Stimulated activated CD4-positive, alpha-beta T cell treated with anti-CD3 and anti-CD28 coated beads, TNF-alpha, amount 100 ng/mL, for 24 hours (primary cell): ENCODE measurements at places on chromosomes 7 and 10.

DNA sequence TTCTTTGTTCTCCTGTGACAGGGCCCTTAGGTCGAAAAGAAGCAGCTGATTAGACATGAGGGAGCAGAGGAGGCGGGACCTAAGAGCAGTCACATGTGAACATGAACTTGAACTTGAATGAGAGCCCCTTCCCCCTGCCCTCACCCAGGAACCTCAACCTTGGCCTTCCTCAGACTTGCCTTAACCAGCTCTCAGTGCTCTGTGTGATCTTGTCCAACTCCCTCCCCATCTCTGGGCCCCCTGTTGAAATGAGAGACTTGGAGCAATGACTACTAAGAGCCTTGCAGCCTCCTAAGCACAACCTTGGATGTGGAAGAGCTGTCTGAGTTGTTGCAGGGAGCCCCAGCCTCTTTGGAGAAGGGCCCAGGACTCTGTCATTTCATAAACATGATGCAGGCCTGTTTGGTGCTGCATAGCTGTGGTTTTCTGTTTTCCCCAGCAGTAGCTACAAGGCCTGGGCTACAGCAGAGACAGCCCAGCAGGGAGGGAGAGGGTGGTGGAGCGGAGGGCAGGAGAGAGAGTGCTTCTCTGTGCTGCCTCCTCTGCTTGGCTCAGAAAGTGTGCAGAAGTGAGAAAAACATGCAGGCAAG lies 123.9 kb upstream of the ZMIZ1 start:
- no peak for DNase-seq

DNA sequence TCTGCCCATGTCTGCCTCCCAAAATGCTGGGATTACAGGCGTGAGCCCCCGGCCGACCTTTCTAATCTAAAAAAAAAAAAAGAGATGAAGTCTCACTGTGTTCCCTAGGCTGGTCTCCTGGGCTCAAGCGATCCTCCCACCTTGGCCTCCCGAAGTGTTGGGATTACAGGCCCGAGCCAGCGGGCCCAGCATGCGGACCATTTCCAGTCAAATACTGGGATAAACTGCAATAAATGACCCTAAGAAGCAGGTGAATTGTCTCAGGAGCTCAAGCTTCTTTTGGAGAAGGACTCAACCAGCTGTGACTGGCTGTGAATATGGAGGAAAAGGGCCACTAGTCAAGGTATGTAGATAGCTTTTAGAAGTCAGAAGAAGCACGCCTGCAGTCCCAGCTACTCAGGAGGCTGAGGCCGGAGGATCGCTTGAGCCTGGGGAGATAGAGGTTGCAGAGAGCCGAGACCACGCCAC lies 550 bp upstream of the CREM start:
- no peak for DNase-seq

DNA sequence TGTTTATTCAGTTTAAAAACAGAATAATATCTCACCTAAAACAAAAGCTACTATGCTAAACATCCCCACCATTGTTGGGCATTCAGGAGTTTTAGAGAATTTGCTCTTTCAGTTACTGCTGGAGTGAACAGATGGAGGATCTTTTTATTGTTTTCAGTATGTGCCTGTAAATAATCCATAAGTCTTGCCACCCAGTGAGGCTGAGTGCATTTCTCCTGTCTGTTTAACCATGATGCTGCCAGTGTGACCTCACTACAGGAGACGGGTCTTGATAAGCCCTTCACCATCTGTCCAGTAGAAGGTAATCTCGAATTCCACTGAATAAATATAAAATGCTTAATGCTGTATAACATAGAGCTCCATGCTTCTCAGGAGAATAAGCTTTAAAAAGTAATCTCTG lies 430.9 kb downstream of the POM121L12 start:
- DNase-seq = no peak

GRCh38 chr10:124436191-124436638 lies 13.6 kb downstream of the NKX1-2 start:
- DNase-seq = no peak

- no peak for DNase-seq
Measured at GRCh38 chr7:130921391-130922180, 187.6 kb upstream of the KLF14 start.
